Hematopoietic multipotent progenitor cell treated with erythropoietin and hydrocortisone succinate and interleukin-3 and kit ligand, for 4 days (in vitro differentiated cells): ENCODE measurements at places on chromosomes 4 and X.

GRCh38 chr4:54999003-54999402 lies 126.4 kb downstream of the KDR start:
- DNase-seq, result no peak

- DNase-seq, result no peak
Measured at GRCh38 chr4:100414016-100414790, 103.6 kb downstream of the EMCN start.

GRCh38 chr4:140893939-140894338 lies 137.8 kb upstream of the TBC1D9 start:
- DNase-seq, result no peak

- no peak for DNase-seq
Measured at GRCh38 chr4:47717188-47717587, 120.7 kb downstream of the CORIN start.
